ENCODE measurements at places on chromosomes 16 and 17.

- no peak for DNase-seq
Observed at GRCh38 chr16:79042886-79043285, 557.7 kb downstream of the MAF start.

DNA sequence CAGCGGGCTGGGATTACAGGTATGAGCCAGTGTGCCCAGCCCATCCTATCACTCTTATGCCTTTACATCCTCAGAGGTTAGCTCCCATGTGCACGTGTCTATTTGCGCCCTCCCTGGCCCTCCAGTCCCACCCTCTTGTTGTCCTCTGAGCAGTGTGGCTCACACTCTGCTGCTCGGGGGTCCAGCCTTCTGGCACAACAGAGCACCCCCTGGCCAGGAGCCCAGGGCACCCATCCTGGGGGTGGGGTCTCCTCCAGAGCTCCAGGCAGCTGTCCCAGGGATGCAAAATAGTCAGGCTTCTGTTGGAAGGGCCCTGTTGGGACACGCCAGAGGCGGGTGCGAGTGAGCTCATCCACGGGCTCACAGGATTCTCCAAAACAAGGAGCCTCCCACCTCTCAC lies 11.7 kb upstream of the FAM83G start:
- no peak for DNase-seq

DNA sequence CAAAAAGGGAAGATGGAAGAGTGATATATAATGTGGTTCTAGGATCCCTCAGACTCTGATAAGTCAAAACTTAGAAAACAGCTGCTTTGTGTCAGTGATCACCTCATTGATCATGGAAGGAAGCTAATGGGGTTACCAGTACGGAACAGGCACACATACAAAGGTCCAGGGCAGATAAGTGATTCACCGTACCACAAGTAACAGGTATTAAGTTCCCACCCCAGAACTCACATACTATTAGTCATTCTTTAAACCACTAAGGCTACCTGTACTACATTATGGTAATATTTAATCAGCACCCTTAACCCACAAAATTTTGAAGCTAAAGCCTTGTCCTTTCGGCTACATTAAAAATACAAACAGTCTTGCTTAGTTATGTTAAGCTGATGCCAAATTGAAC lies 17.4 kb downstream of the RNF43 start:
- no peak for DNase-seq

GRCh38 chr17:63832455-63832854 lies 5.0 kb upstream of the FTSJ3 start:
- DNase-seq: no peak

GRCh38 chr17:8623591-8623990 lies 6.9 kb downstream of the MYH10 start:
- DNase-seq: no peak

DNA sequence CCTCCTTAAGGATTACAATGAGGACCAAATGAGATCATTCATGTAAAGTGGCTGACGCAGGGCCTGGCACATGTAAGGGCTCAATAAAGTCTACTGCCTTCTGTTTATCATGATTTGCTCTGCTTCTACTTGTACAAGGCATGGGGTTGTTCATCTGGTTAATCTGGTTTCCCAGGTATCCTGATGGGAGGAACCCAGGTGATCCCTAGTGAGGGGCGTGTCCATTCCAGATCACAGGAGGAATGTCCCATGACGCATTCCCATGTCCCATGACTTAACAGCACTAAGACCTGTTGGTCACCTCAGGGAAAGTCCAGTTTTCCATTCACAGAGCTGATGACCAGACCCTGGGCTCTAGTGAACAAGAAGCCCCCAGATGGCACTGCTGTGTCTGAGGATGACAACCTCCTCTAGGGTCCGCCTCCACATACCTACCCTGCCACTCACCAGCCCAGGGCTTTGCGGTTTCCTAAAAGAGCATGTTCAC lies 11.5 kb upstream of the TPPP3 start:
- no peak for DNase-seq

DNA sequence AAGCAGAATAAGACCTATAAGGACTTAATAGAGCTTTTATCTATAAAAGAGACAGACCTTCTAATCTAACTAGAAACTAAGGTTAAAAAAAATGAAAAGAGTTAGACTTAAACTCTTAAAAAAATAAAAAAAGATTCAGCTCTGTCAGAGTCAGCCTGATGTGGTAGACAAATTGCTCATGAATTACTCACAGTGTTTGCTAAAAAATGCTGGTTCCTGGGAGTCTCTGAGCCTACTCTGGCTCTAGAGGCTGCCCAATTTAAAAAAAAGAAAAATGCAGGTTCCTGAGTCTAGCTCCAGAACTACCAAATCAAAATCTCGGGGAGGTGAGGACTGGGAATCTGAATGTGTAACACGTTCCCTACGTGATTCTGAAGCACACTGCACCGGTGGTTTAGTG lies 18.1 kb downstream of the SOST start:
- no peak for DNase-seq

DNA sequence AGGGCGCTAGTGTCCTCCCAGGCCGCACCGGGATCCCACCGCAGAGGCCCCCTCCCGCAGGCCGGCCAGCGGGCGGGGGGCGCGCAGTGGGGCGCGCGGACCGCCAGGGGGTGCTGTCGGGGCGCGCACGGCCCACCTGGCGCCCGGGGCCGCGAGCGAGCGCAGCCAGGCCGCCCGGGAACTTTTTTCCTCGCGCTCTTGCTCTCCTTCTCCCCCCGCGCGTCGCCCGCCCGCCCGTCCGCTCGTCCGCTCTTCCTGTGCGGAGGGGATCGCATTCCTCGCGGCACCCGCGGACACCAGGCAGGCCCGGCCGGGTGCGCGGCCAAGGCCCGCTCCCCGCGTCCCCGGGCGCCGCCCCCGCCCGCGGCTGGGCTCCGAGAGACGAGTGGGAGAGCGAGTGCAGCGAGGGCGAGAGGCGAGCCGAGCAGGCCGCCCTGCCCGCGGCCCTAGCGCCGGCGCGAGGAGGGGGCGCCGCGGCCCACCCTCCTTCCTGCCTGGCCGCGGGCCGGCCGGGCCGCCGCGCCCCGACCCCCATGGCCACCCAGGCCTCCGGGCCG lies at the start of gene RAI1:
Gene RAI1 (plus strand): TSS at position 272 of the 557 bp plus-strand sequence. CDS start 111,491 bp downstream, outside the sequence.
- DNase-seq: peak; percentile 68

DNA sequence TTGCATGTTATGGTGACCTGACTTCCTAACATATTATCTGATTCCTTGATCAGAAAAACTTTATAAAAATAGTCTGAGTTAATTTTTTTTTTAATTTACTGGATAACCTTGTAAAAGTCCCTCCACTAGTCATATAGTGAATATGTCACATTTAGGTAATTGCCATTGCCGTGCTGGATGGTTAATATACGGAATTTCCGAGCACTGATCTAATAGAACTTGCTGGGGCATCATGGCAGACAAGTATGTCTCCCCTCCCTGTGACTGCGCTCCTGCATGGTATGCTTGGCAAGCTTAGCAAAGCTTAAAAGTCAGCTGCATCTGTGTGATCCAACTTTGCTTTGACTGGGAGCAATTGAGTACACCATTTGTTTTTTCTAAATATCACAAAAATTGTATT lies 239.4 kb upstream of the TBX2 start:
- no peak for DNase-seq

DNA sequence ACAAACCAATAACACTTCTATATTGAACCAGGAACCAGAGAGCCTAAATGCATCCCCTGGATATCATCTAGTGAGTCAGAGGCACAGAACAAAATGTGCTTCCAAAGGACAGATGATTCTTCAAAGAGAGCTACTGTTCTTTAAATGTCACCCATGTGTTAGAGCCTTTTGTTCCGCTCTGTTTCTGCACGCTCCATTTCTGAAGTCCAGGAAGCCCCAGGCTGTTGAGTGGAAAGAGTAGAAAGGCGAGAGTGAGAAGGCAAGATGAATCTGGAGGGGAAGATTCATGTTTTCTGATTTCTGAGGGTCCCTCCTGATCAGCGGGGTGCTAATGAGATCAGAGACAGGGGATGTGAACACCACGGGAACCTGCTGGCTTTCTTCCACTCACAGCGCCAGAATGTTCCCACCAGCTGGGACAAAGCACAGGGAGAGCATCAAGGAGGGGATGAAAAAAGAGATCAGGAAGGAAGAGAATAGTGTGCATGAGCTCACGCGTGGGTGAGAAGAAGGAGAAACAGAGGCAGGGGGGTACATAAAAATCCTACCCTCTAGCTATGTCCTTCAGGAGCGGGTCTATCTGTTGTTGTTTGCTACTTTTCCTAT lies 559.9 kb upstream of the HSBP1 start:
- DNase-seq: no peak

DNA sequence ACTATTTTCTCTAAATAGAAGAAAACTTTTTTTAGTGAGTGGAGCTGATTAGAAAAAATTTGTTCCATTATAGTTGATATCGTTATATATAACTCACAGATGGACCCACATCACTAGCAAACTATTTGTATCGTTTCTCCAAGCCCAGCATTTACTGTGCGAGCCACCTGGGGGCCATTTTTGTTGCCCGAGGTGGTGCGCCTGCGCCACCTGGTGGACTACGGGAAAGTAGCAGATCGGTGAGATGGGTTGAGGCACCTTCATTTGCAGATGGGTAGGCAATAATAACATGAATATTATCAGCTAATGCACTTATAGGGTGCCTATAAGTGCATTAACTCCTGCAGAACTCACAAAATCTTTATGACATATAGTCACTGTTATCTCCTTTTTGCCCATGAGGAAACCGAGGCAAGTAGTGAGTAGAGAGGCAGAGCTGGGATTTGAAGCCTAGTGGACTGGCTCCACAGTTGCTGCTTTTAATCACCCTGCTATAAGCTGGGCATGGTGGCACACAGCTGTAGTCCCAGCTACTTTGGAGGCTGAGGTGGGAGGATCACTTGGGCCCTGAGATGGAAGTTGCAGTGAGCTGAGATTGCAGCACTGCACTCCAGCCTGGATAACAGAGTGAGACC lies 23.2 kb upstream of the NTN1 start:
- DNase-seq: peak; percentile 72

DNA sequence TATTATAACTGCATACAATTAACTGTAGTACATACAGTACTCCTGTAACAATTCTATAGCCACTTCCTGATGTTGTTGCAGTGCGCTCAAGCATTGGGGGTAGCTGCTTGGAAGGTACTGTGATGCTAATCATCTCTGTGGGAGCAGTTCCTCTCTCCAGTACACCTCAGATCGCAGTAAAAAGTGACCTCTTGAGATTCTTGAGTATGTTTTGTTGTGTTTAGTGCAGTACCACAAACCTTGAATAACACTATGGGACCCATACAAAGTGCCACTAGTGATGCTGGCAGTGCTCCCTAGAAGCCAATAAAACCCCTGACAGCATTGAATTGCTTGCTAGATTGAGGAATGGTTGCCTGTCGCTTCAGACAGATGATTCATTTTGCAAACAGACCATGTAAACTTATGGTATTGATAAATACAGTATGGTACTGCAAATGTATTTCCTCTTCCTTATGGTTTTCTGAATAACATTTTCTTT lies 193.0 kb downstream of the SPECC1 start:
- DNase-seq: no peak

DNA sequence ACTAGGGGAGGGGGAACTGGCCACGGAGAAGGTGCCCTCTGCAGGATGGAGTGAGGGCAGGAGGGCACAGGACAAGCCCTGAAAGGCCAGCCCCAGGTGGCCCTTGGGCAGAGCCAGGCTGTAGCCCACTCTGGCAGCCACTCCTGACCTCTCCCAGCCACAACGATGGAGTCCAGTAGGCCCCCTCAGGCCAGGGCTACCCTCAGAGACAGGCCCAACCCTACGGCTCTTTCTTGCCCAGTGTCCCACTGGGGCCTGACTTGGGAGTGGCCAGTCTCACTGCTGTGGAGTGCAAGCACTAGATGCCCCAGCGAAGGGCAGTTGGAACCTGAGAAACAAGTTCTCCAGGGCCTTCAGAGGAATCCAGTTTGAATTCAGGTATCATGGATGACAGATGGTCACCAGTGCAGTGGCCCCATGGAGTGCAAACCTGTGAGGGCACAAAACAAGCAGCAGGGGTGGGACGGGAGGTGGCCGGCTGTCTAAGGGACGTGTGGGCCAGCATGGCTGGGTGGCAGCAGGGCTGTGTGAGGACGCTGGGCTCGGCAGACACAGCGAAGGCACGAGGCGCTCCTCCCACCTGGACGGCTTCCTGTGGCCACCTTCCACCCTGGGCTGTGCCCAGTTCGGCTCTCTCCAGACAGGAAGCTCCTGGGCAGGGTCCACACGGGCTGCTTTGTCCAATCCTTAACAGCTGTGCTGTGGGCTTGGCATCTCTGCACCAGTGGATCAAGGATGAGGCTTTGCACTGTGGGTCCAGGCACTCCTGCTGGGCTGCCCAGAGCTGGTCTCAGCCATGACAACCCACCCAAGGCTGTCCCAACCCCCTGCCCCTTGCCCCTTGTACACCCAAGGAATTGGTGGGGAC lies 72.1 kb downstream of the AMFR start:
- no peak for DNase-seq

- no peak for DNase-seq
Observed at GRCh38 chr16:88428616-88429386, 24.3 kb upstream of the ZFPM1 start.

DNA sequence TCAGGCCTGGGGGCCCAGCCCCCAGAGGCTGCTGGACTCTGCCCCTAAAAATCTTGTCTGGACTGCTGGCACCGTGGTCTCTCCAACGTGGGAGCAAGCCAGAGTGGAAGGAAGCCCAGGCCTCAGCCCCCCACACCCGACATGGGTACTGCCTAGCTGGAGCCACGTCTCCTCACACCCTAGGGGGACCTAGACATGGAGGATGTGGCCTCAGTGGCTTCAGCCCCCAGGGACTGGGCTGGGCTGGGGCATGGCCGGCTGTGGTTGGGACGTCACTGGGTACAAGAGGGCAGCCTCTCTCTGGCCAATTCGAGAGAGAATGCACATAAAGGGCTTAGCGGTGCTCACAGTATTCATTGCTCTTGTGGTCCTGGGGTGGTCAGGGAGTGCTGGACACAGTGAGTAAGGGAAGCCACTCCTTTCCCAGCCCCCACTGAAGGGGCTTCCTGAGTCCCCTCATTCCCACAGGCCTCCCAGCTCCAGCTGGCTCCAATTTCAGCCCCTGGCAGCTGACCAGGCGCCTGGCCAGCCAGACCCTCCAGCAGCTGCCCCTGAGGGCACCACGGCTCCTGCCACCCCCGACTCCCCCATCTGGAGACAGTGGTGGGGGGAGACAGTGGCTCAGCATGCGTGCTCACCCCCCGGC lies 1.1 kb downstream of the CDH15 start:
- no peak for DNase-seq

GRCh38 chr16:87499189-87499486 lies 6.3 kb upstream of the ZCCHC14 start:
- DNase-seq: no peak

- DNase-seq: no peak
Observed at GRCh38 chr16:53925107-53925410, 221.1 kb downstream of the FTO start.

DNA sequence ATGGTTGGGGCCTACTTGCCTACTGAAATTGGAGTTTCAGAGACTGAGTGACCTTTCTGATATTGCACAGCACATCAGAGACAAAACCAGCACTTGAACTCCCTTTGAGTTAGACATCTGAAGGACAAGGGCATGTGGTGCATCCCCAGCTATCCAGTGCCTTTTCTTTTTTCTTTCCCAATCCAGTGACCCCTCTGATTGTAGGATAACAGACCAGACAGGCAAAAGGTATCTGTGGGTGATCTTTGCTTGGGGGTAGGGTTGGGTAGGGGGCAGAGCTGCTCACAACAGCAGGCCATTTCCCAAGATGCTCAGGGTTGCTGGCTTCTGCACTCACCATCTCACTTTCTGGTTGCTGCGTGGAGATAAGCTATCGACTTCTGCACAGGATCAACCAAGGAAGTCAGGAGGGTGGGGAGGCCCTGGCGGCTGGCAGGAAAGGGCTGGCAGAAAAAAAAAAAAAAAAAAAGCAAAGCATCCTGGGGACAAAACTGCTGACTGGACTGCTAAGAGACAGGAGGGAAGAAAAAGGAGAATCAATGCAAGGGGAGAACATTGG lies 42.2 kb downstream of the HOXB1 start:
- DNase-seq: peak; percentile 98

GRCh38 chr17:81996232-81996756 lies 18.9 kb downstream of the ASPSCR1 start:
- DNase-seq: no peak

Data from hematopoietic multipotent progenitor cell treated with erythropoietin and hydrocortisone succinate and interleukin-3 and kit ligand, for 8 days (in vitro differentiated cells).